ENCODE measurements at places on chromosomes 12 and 14.

DNA sequence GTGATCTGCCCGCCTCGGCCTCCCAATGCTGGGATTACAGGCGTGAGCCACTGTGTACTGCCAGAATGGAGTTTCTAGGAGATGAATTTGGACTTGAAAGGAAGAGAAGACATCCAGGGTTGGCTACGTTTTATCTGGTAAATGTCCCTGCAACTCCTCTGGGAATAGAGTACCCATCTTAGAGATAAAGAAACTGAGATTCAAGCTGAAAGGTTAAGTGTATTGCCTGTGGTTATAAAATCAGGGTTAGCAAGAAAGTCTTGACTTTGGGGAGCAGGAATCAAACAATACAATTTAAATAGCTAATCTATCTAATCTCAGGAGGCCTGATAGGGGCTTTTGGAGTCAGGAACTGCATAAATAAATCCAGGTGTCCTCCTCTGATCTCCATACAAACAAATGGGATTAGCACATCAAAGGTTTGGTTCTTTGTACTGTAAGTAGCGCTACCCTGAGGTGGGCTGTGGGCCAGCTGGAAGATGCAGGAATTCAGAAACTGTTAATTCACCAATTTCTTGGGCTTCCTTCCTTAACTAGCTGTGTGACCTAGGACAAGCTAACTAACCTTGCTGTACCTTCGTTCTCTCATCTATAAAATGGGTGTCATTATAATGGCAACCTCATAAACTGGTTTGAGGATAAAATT, 45.1 kb downstream of the TBX3 start:
- no peak for DNase-seq

GRCh38 chr12:9742661-9743060, 9.8 kb upstream of the CLECL1 start:
- DNase-seq = no peak

GRCh38 chr12:125443341-125443740, 378.1 kb downstream of the AACS start:
- no peak for DNase-seq

GRCh38 chr14:86404425-86404824, 874.5 kb downstream of the FLRT2 start:
- DNase-seq = no peak

DNA sequence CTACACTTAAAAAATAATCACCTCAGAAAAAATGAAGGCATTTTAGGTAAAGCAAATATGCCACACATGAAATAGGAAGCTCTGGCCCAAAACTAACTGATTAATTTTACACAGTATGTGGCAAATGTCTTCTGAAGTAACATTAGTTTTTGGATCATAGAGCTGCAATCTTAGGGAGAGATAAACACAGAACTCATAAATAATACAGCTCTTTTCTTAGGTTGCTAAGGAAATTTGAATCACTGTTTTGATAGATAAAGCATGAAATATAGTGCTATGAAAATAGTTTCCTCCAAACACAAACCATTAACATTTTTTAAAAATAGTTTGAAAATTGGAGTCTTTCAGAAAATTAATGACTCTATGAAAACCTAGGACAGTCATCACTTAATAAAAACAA, 15.0 kb downstream of the RASSF9 start:
- DNase-seq = no peak

GRCh38 chr14:56617084-56617483, 37.5 kb downstream of the TMEM260 start:
- no peak for DNase-seq

DNA sequence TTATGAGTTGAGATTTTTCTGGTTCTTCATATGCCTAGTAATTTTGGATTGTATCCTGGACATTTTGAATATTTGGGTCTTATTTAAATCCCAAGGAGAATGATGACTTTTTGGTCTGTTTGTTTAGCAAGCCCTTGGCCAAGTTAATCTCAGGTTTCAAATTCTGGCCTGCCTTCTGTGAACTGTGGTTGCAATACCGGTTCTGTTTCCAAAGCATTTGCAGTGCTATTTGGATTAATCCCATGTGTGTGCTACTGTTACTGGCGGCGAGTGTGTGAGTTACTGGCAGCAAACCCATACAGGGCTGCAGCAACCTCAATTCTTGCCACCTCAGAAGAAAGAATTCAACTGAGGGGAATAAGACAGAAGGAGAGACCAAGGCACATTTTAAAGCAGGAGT, 51.1 kb downstream of the TMEM260 start:
- no peak for DNase-seq

DNA sequence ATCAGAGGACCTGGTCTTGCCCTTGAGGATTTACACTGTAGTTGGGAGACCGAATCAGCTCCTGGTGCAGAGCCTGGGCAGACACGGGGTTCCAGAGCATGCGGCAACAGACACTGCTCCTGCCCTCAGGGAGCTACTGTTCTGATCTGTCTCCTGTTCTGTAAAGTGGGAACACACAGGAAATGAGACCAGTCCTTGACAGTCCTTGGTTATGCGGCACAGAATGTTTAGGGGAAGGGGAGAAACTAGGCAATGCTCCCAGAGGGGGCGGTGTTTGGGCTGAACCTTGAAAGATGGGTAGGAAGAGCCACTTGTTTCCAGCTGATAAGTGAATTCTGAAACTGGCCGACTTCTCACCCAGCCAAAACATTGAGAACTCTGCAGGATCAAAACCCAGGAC, 132.4 kb downstream of the ZFP36L1 start:
- DNase-seq = no peak

- DNase-seq = no peak
These were observed 35.2 kb downstream of the ZFP36L1 start for GRCh38 chr14:68757618-68758081.

- DNase-seq = no peak
These were observed 298.4 kb downstream of the NUAK1 start for GRCh38 chr12:105840384-105840783.

DNA sequence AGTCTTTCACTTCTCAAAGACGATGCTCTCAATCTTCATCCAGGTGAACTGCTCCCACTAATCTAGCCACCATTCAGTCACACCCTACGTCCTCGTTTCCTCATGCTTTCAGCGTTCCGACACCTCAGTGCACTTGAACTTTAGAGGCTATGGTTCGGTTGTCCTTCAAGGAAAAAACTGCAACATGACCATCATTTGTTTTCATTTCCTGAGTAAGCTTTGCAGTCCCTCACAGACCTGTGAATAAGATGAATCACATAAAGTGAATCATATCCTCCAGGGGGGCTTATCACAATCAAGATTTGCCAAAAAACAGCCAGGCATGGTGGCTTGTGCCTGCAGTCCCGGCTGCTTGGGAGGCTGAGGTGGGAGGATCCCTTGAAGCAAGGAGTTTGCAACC, 80.2 kb downstream of the TMCC3 start:
- no peak for DNase-seq

GRCh38 chr12:12902036-12902435, 10.7 kb downstream of the GPRC5A start:
- no peak for DNase-seq

GRCh38 chr12:128807161-128807724, 16.5 kb downstream of the SLC15A4 start:
- DNase-seq = no peak

DNA sequence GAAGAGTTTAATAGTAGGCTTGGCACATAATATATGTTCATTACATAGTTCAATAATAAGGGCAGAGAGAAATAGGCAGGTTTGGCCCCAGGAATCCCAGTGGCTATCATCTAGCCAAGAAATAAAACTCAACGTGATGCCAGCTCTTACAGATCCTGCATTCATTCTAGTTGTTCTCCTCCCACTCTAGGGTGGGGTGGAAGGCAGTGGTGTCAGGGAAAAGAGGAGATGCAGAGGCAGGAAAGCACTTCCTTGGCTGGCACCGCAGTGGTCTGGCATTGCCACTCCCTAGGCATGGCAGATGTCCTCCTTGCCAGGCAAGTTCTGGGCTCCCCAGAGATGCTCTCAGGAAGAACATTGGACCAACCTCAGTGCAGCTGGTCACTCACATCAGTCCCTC, 383.6 kb downstream of the GRIN2B start:
- no peak for DNase-seq

- DNase-seq = no peak
These were observed 414 bp downstream of the UNC79 start for GRCh38 chr14:93431036-93431670.

- no peak for DNase-seq
These were observed 45.9 kb upstream of the CNOT2 start for GRCh38 chr12:70197345-70197744.

DNA sequence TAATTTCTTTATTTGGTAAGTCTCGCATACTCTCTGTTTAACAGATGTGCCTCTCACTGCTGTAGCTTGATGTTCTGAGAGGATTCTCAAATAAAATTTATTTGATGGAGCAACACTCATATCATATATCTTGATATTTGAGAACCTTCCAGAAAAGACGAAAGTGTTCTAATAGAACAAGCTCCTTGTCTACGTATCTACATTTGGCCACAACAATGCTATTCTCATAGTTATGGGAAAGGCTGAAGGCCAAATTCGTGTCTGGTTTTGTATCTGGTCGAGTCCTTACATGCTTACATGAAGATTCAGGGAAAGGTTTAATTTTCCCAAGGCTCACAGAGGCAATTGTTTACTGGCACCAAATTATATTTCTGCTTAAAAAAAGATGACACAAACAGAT, 186.7 kb upstream of the SLC38A2 start:
- no peak for DNase-seq

DNA sequence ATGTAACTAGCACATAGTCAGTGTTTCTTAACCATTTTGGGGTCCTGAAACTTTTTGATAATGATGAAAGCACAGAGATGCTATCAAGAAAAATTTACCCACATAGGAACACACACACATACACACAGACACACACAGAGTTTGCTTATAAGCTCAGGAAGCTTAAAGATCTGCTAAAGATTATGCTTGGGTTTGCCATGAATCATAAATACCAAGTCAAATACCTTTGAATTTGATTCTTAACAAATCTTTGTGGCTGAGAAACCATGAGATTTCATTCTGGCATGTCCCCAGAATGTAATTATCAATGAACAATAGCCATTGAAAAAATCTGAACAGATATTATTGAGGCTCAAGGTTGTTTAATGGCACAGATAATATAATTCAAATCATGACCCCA, 89.2 kb downstream of the NTS start:
- DNase-seq = no peak

DNA sequence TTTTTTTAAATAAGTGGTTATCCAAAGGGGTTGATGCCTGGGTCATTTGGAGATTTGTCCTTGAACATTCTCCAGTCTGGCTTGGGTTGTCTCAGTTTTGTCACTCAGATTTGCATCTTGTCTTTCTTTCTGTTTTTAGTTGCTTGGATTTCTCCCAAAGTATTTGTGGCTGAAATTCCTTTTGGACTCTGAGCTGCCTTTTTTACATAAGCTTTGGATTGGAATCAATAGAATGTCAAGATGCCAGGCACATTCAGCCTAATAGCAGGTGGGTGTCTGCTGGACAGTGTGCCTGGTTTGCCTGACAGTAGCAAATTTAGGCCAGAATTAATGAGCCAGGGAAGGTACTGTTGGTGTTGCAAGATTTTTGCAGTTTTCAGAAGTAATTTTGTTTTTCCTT, 50.0 kb downstream of the FLRT2 start:
- no peak for DNase-seq

- no peak for DNase-seq
These were observed at the start of gene TSHR for GRCh38 chr14:80955416-80955941. Gene TSHR, plus strand, starts transcription at chr14:80955621. Its CDS starts 60 bp downstream, at chr14:80955681.

DNA sequence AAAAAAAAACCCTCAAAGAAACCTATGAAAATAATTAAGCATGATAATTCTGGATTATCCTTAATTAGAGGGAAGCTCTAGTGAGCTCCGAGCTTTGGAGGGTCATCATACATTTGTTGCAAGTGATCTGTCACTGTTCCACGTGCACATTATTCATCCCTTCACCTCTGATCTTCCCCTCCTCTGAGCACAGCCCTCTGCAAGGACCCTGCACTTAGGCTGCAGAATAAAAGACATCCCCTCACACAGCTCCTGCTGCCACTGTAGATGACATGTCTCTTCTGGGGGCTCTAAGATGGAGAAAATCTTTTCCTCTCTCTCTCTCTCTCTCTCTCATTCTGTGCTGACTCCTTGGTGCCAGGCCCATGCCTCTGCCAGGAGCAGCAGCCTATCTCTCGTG, 300.4 kb downstream of the EGLN3 start:
- DNase-seq = no peak

- DNase-seq = no peak
These were observed 3.9 kb downstream of the CD163 start for GRCh38 chr12:7499636-7500035.

- no peak for DNase-seq
These were observed 47.4 kb downstream of the ATF7 start for GRCh38 chr12:53578783-53579182.

DNA sequence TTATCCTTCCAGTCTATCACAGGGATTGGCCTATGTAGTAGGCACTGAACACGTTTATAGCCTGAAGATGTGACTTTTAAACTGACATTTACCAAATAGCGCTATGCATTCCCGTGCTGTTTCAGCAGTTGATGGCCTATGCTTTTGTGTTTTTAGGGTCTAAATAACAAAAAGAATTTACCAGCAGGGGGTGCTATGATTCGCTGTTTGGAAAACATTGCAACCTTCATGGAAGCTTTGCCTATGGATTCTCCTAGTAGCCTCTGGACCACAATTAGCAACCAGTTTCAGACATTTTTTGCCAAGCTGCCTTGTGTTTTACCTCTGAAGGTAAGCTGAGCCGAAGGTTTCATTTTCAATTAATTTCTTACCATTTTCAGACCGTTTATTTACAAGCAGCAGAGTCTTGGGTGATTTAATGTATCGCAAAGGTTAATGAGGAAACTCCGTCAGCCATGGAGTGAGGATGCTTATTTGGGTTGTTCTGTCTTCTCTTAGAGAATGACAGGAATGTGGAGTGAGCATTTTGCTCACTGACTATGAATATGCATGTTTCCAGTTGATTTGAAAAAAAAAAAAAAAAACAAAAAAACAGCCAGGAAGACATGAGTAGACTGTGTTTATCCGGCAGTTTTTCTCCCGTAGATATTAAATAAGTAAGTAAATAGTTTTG, 133.1 kb downstream of the PRIMA1 start:
- no peak for DNase-seq

GRCh38 chr12:105427883-105428282, 97.4 kb downstream of the C12orf75 start:
- no peak for DNase-seq

- DNase-seq = no peak
These were observed 12.4 kb downstream of the LUM start for GRCh38 chr12:91098941-91099340.

DNA sequence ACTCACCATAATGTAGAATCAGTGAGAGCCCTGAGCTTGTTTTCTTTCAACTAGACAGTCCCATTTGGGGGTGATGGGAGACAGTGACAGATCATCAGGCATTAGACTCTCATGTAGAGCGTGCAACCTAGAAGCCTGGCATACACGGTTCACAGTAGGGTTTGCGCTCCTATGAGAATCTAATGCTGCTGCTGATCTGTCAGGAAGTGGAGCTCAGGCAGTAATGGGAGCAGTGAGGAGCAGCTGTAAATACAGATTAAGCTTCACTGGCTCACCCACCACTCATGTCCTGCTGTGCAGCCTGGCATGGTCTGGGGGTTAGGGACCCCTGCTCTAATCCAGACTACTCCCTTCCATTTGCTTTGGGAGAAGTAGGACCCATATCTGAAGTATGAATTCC, 55.6 kb downstream of the FNTB start:
- no peak for DNase-seq

All from stimulated activated CD4-positive, alpha-beta T cell treated with anti-CD3 and anti-CD28 coated beads, Interleukin-12 subunit alpha, Interleukin-12 subunit beta, amount 100 ng/mL, for 48 hours (primary cell).